ENCODE measurements at places on chromosomes 1 and 21.

GRCh38 chr1:229842302-229843255 is 216.5 kb downstream of the URB2 start:
- DNase-seq = no peak

GRCh38 chr21:15182731-15183130 is 117.9 kb upstream of the NRIP1 start:
- no peak for DNase-seq

- no peak for DNase-seq
Observed at GRCh38 chr21:29961291-29962027, 21.7 kb upstream of the GRIK1 start.

- DNase-seq = no peak
Observed at GRCh38 chr1:245871915-245872314, 635.2 kb downstream of the SMYD3 start.

- no peak for DNase-seq
Observed at GRCh38 chr1:100862591-100862990, 32.1 kb downstream of the EXTL2 start.

DNA sequence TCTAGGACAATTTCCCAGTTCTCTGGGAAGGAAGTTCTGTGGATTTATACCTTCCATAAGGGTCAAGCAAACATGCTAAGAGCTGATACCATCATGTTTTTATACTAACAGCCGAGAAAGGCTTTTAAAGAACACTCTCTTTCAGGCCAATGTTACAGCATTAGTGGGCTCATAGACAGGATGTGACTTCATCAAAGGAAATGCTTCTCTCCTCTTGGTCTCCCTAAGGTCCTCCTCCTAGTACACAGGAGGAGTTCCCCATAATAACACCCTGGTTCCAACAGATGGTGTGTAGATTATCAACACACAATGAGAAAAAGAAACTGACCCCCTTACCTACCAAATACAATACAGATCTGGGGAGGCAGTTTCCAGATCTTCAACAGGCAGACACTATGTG is 26.7 kb upstream of the GLIS1 start:
- no peak for DNase-seq

DNA sequence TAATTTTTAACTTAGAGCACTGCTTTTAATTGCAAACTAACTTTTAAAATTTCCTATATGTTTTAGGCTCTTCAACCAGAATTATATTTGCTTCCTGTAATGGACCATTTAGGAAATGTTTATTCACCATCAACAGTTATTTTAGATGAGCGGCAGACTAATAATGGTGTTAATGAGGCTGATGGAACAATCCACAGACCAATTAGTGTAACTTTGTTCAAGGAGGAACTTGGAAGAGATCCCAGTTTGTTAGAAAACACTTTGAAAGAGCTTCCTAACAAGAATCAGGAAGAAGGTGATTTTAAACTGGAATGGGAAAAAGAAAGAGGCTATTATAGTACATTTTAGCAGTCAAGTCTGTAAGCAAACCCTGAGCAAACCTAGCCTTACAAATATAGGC is 19.4 kb upstream of the GNG5 start:
- DNase-seq = no peak

- no peak for DNase-seq
Observed at GRCh38 chr21:39110431-39110830, 72.8 kb downstream of the PSMG1 start.

- no peak for DNase-seq
Observed at GRCh38 chr1:55822891-55823290, 607.7 kb upstream of the USP24 start.

- DNase-seq = no peak
Observed at GRCh38 chr21:32523988-32524719, 61.2 kb downstream of the TCP10L start.

- DNase-seq = no peak
Observed at GRCh38 chr1:225746361-225747179, 31.1 kb upstream of the SRP9 start.
